ENCODE measurements at places on chromosomes 6 and 20.
A peak's percentile ranks its signal among the peaks of the same experiment; 100 is the strongest.

- no peak for DNase-seq
These were observed 16.3 kb downstream of the SIRT5 start for GRCh38 chr6:13590574-13591153.

DNA sequence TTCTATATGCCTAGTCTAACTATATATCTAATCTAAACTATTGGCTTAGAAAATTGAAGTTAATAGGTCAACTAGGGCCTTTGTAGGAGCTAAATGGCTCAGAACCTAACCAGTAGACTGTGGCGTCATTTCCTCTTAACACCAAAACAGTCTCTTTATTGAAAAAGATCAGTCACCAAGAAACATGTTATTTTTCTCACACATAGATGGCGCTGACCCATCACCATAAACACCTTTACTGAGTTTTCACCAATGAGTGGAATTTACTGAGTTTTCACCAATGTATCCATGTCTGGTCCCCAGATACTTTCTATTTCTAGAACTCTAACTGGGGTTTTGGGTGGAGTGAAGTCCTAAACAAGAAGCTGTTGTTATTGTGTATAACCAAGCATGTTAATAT is 636.0 kb downstream of the BCKDHB start:
- DNase-seq, result peak; percentile 65

DNA sequence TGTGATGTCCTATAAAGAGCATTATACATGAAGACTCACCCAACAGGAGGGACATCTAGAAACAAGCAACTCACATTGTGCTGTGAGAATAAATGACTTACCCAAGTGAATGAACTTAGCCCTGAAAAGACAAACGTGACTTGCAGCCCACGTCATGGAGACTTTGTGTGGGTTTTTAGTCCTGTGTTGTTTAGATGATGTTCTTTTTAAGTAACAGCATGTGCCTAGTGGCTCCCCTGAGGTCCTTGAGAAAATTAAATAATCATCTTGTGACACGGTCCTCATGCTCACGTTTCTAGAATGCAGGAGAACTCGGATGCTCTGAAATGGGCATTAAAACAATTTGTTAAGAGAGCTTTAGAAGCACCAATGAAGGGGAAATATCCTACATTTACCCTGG is 165.1 kb downstream of the SASH1 start:
- DNase-seq, result peak; percentile 36

- no peak for DNase-seq
These were observed 22.3 kb downstream of the STX7 start for GRCh38 chr6:132490478-132491204.

GRCh38 chr6:11043378-11043960 is 636 bp downstream of the ELOVL2 start:
- DNase-seq, result peak; percentile 33

GRCh38 chr20:19456595-19457395 is 244.4 kb downstream of the SLC24A3 start:
- DNase-seq, result no peak

- DNase-seq, result no peak
These were observed 46.8 kb downstream of the DSTN start for GRCh38 chr20:17616480-17617211.

- DNase-seq, result no peak
These were observed 51.0 kb downstream of the TFAP2A start for GRCh38 chr6:10363911-10364310.

Data from fibroblast of skin of scalp (primary cell).